ENCODE measurements at places on chromosomes 11 and 22.

DNA sequence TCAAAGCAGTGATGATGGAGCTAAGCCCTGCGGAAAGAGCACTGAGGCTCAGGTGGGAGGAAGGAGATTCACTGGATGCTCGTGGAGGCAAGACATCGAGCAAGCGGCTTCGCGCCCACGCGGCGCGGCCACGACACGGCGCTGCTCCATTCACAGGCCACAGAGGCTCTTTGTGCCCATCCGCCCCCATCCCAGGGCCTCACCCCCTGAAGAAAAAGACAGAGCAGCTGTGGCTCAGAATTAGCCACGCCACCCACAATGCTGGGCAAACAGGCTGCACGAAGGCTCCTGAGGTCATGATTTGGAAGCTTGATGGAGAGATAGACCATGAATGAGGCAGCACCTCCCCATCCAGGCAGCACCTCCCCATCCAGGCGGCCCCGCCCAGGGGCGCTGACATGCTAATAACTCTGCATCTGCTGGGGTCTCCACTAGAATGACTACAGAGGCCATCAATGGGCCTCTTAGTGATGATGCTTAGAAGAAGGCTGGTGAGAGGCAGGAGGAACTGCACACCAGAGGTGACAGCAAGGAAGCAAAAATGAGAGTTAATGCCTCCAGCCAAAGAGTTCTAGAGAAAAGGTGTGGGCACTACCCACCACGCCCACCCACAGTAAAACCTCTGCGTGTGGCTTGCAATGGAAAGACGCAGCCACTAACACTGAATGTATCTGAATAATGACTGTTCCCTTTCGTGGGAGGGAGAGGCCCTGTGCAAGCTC lies 43.5 kb downstream of the MYH9 start:
- no peak for DNase-seq

- no peak for DNase-seq
Observed at GRCh38 chr11:44698252-44698912, 28.4 kb upstream of the TSPAN18 start.

DNA sequence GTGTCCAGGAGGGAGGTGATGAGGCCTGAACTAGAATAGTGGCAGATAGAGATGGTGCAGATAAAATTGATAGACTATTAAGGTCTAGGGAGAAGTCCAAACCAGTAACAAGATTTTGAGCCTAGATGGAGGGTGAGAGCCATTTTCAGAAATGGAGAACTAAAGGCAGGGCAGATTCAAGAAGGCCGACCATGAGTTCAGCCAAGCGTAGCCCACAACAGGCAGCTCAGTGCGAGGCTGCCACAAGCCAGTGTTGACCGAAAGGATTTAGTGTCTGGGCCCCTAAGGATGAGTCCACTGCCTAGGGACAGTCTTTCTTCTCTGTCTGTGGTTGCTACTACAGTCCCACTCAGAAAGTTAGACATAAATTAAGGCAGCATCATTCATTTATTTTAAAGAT lies 51.7 kb downstream of the PPP2R1B start:
- no peak for DNase-seq

DNA sequence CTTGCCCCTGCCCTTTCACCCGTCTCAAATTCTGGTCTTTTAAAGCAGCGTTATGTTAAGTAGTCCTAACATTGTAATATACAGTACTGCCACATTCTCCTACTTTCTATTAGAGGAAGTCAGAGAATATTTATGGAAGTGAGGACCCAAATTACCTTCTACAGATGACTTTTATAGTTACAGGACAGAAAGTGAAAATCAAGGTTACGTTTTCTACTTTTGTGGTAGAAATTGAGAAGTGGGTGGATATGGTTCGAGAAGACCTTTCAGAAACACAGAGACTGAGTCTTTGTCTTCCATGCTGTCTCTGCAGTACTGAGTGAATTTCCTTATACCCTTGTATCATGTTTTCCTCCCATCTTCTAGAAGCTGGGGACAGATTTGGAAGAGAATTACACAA lies 17.1 kb downstream of the SC5D start:
- DNase-seq, result no peak

DNA sequence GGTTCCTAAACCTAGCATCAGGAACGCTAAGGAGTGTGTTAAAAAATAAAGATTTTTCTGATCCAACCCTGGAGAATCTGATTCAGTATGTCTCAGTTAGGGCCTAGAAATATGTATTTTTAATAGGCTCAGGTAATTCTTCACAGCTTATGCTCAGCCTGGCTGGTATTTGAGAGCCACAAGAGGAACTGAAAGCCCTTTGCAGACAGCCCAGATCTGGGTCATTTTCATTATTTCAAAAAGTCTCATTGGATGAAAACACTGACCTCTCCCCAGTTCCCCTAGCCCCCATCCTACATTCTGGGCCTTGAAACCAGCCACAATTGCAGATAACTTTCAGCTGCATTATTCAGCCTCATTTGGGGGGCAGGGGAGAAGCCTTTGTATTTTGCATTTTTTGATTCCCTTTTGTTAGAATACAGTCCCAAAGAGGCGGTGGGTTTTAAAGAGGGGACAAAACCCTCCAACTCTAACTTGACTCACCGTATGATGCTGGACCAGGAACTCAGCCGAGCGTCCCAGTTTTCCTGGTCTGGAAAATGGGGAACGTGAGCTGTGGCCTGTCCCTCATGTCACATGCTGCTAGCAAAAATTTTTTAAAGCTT lies 66.0 kb upstream of the LARGE1 start:
- DNase-seq, result no peak

GRCh38 chr11:70091638-70092037 lies 13.5 kb downstream of the ANO1 start:
- no peak for DNase-seq

- no peak for DNase-seq
Observed at GRCh38 chr11:119501777-119502405, 78.9 kb upstream of the THY1 start.

- DNase-seq, result peak; percentile 82
Observed at GRCh38 chr22:44870021-44870420, 117.6 kb downstream of the ARHGAP8 start.

GRCh38 chr11:71556018-71556417 lies 7.8 kb downstream of the KRTAP5-9 start:
- DNase-seq, result peak; percentile 5

GRCh38 chr22:29658176-29658575 lies 54.7 kb downstream of the NF2 start:
- DNase-seq, result no peak

DNA sequence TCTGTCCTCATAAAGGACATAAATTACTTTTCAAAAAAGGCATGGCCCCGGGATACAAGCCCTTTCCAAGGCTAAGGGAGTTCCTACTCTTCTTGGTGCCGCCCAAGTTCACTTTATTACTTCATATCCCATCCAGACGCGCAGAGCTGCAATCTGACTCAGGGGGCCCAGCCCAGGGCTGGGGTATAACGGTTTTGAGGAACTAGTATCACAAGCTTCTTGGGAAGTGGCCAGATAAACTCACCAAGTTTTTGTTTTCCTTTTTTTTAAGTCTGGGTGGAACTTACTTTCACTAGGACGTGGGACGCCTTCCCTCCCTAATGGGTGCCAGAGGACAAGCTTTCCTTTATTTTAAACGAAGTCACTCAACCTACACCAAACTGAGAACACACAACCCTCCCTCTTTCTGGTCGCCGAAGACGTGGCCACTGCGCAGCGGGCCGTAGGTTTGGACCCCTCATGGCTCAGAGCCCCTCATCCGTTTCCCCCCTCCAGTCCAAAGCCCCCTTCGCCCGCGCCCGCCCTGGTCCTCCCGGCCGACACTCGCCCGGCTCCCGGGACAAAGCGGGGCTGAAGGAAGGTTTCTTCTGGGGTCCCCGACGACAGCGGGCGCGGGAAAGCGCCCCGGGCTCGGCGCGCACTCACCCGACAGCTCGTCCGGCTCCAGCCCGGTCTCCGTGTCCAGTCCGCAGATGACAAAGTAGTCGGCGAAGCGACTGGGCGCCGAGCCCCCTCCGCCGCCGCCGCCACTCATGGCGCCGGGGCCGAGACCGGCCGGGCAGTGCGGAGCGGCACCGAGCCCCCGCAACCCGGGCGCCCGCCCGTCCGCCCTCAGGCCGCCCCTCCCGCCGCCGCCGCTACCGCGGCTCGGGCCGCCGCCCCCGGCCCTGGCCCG lies 587 bp downstream of the DENND5A start:
- DNase-seq, result peak; percentile 62

- DNase-seq, result no peak
Observed at GRCh38 chr11:119791701-119792151, 62.7 kb upstream of the NECTIN1 start.

DNA sequence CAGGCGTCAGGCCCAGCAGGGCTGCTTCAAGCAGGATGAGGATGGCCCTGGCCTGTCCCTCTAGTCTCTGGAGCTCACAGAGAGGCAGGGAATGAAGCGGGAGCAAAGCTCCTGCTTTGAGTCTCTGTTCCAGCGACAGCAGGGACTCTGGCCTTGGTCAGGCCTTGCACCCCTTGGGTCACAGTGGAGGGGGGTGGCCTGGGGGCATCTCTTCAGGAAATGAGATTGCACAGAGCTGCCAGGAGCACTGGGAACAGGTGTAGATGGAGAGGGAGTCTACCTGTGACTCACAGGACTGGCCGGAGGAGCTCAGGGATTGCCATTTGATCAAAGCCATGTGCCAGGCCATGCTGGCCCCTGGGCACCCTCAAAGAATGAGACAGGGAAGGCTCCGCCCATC lies 1.6 kb downstream of the ANO1 start:
- DNase-seq, result no peak

GRCh38 chr11:76653674-76654284 lies 16.8 kb downstream of the LRRC32 start:
- no peak for DNase-seq

- no peak for DNase-seq
Observed at GRCh38 chr11:102476812-102477211, 24.2 kb upstream of the TMEM123 start.

DNA sequence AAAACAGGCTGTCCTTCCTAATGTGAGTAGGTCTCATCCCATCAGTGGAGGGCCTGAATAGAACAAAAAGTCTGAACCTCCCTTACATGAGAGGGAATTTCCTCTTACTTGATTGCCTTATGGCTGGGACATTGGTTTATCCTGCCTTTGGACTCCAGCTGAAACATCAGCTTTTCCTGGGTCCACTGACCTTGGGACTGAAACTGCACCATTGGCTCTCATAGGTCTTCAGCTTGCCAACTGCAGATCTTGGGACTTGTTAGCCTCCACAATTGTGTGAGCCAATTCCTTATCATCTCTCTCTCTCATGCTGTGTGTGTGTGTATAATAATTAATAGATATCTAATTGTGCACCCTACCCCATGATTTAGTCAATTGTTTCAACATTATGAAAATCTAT lies 375.3 kb upstream of the DDI1 start:
- no peak for DNase-seq

DNA sequence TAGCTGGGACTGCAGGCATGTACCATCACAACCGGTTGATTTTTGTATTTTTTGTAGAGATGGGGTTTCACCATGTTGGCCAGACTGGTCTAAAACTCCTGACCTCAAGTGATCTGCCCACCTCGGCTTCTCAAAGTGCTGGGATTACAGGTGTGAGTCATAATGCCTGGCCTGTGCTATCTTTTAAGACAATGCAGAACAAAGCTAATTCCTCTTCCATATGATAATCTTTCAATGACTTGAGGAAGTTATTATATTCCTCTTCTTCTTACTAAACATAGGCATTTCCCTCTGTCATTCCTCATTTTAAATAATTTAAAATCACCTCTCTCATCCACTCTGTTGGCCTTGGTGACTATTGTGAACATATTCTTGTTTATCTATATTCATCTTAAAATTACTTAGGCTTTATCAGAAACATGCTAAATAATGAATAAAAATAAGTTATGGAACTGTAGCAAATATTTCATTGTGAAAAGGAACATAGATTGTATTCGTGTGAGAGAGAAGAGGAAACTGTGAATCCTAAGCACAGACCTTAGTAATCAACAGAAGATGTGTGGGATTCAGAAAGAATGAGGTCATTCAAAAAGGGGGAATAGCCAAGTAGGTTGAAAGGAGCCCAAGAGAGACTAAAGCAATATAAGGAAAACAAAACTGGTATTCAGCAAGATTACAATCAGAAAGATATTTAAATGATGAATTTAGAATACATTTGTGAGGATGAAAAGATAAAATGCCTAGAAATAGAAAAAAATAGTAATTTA lies 269.4 kb downstream of the TTC28 start:
- no peak for DNase-seq

- DNase-seq, result no peak
Observed at GRCh38 chr22:39955675-39956074, 4.5 kb upstream of the TMA7B start.

DNA sequence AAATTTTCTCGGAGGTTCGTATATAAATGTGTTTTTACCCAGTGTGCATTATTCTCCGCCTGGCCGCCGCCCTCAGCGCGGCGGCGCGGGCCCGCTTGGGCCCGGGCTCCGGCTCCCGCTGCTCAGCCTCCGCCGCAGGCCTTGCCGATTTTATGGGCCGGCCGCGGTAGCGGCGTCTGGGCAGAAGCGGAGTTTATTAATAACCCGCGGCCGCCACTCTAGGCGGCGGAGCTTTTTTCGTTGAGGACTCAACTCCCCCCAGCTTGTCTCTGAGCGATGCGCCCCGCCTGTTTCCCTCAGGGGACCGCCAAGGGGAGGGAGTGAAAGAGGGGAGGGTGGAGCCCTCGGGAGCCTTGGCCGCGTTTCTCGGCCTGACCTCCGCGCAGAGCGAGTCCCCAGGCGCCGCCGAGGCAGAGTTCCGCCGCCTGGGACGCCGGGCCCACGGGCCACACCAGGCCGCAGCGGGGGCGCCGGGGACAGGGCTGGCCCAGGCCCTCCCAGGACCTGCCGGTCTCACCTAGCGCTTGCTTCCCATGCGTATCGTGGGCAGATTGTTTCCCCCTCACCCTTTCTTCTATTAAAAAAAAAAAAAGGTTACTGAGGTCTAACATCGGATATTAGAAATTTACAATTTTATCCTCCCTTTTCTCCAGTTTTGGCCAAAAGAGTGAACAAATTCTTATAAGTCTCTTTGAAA lies 399 bp downstream of the ZNF143 start:
- DNase-seq, result peak; percentile 93

DNA sequence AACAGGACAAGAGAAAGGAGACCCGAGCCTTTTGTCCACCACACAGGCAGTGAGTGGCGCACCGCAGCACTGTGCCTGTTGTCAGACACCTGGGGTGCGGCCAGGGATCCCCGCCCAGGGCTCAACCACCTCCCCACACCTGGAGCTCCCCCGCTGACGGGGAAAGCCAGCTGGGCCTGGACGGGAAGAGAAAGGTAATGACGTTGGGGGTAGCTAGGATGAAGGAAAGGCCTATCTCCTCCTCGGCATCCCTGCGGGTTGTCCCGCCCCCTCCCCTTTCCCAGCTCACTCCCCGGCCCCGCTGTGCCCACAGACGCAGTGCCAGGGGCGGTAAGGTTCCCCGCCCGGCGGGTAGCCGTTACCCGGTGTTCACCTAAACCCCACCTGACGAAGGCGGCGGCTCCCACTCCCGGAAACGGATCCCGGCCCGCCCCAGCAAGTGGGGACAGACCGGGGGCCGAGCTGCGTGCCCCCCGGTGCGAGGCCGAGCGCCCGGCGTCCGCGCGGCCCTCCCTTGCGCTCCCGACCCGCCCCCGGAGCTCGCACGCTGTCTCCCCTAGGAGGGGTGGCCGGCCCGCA lies 495 bp downstream of the HYOU1 start:
- DNase-seq, result peak; percentile 72

- no peak for DNase-seq
Observed at GRCh38 chr11:114125531-114125930, 66.0 kb downstream of the ZBTB16 start.

Data from islet precursor cell (in vitro differentiated cells).